ENCODE measurements at places on chromosomes 3 and 15. TPM values are rescaled to one million over a fixed set of nuclear protein-coding genes. Genes with fewer than 3 reads are reported as not detected.

- DNase-seq = no peak
These were observed 60.5 kb downstream of the VGLL4 start for GRCh38 chr3:11583235-11583634.

ARGFX gene
- not detected for total RNA-seq

DNA sequence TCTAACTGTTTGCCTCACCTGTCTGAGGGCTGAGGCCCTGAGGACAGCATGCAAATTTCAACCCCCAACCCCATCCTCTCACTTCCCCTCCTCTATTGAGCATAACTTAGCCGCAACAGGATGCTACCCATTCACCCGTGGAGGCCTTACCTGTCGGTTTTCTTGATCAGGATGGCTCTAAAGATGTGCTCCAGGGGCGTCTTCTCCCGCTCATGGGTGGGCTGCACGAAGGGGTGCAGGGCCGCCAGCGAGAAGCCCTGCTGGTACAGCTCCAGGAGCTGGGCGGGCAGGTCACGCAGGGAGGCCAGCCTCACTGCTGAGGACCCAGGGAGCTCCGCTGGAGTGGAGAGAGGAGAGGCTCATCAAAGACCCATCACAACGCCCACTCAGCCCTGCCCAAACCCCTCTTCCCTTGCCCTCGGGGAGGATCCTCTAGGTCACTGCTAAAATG lies 79.8 kb downstream of the RFTN1 start:
- no peak for DNase-seq

PLA2G4F gene
- total RNA-seq = 3.2 TPM

- DNase-seq = no peak
These were observed 13.0 kb upstream of the ALDH1A3 start for GRCh38 chr15:100866386-100867330.

GRCh38 chr3:69079269-69080159 lies 651 bp downstream of the UBA3 start:
- no peak for DNase-seq

- no peak for DNase-seq
These were observed 11.7 kb downstream of the EBLN2 start for GRCh38 chr3:73073091-73073707.

GRCh38 chr15:85097250-85097649 lies 115.6 kb downstream of the PDE8A start:
- DNase-seq = no peak

GOLGA8G gene
- total RNA-seq = not detected

RBPMS2 gene
- 19.7 TPM for total RNA-seq

GRCh38 chr15:56815247-56815646 lies 81.9 kb upstream of the ZNF280D start:
- DNase-seq = no peak

ITIH1 gene
- 8.0 TPM for total RNA-seq

GRCh38 chr3:194806991-194807630 lies 121.4 kb downstream of the FAM43A start:
- DNase-seq = no peak

HTR3E gene
- not detected for total RNA-seq

DNA sequence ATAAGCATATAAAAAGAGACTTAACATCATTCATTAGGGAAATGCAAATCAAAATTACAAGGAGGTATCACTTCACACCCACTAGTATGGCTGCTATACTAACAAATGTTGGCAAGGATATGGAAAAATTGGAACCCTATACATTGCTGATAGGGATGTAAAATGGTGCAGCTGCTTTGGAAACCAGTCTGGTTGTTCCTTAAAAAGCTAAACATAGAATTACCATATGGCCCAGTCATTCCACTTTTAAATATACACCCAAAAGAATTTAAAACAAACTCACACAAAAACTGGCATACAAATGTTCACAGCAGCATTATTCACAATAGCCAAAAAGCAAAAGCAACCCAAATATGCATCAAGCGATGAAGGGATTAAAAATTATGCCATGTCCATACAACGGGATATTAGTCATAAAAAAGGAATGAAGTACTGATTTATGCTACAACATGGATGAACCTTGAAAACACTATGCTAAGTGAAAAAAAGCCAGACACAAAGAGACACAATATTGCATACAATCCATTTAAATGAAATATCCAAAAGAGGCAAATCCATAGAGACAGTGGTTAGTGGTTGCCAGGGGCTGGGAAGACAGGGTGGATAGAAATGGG lies 118.3 kb downstream of the OSBPL10 start:
- no peak for DNase-seq

PCOLCE2 gene
- 1.0 TPM for total RNA-seq

DNA sequence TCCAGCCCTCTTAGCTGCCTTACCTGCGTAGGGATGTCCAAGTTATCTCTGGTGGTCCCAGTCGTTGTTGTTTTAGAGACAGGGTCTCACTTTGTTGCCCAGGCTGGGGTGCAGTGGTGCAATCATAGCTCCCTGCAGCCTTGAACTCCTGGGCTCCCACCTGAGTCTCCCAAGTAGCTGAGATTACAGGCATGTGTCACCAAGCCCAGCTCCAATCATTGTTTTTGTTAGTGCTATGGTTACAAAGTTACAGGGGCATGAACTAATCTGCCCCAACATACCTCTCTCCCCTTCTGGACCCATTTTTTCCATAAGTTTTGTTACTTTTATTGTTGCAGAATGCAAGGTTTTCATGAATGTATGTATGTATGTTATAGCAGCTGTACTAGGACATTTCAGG lies 54.7 kb downstream of the CTDSPL2 start:
- DNase-seq = no peak

CTXND1 gene
- total RNA-seq = 2.7 TPM

DNA sequence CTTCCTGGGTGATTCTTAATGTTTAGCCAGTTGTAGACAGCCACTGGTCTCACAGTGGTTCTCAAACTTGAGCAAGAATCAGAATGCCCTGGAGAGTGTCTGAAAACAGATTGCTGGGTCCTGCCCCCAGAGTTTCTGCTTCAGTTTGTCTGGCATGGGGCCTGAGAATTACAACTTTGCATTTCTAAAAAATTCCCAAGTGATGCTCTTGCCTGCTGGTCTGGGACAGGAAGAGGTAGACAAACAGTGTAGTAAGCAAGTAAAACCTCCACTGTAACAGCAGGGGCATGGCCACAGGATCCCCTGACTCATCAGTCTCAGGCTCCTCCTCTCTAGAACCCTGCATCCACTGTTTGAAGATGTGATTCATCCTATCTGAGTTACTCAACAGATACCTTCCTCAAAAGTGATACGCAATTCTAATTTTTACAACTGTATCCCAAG lies 36.5 kb downstream of the DZIP1L start:
- no peak for DNase-seq

GRCh38 chr15:49179433-49180190 lies 9.6 kb downstream of the GALK2 start:
- DNase-seq = no peak

- no peak for DNase-seq
These were observed 9.7 kb downstream of the GTF2E1 start for GRCh38 chr3:120752230-120752629.

DNA sequence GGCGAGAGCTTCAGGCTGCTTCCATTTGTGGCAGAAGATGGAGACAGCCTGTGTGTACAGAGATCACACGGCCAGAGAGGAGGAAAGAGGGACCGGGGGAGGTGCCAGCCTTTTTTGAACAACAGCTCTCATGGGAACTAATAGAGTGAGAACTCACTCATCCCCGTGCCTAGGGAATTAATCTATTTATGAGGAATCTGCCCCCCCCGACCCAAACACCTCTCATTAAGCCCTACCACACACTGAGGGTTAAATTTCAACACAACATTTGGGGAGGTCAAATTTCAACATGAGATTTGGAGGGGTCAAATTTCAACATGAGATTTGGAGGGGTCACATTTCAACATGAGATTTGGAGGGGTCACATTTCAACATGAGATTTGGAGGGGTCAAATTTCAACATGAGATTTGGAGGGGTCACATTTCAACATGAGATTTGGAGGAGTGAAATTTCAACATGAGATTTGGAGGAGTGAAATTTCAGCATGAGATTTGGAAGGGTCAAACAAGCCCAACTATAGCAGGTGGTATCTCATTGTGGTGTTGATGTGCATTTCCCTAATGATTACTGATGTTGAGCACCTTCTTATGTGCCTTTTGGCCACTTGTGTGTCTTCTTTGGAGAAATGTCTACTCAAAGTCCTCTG lies 20.6 kb upstream of the RFTN1 start:
- DNase-seq = no peak

GOLGA6L7 gene
- not detected for total RNA-seq

DNA sequence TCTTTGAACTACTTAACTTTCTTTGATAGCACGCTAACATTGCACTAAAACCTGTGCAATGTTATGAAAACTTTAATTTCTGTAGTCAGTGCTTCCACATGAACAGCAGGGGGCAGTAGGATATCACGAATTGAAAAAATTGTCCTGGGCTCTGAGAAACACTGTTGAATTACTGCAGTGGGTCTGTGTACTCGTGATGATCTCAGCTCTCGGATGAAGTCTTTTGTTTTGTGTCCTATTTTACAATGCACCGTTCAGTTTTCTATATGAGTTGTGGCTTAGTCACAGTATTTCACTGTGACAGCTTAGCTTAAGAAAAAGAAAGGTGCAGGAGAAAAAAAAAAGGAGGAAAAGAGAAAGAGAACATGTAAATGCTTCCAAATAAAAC lies 141.3 kb upstream of the CCDC54 start:
- no peak for DNase-seq

- DNase-seq = no peak
These were observed 5.0 kb downstream of the THBS1 start for GRCh38 chr15:39585871-39586301.

NAALADL2 gene
- total RNA-seq = 5.8 TPM

DNA sequence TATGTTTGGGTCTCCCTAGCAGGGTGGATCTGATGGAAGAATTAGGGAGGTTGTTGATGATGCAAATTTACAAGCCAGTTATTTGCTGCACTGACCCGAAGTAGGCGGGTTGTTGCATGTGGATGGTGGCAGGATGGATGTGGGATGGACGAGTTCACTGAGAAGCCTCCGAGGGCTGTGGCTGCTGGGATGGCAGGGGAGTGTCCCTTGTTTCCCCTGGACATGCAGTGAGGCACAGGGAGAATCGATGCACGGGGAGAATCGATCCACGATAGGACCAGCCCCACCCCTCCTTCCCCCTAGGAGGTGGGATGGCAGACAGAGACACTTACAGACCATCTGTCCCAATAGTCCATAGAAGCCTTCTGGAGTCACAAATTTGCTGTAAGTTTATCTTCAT lies 31.0 kb upstream of the KLF13 start:
- peak; percentile 37 for DNase-seq

DNA sequence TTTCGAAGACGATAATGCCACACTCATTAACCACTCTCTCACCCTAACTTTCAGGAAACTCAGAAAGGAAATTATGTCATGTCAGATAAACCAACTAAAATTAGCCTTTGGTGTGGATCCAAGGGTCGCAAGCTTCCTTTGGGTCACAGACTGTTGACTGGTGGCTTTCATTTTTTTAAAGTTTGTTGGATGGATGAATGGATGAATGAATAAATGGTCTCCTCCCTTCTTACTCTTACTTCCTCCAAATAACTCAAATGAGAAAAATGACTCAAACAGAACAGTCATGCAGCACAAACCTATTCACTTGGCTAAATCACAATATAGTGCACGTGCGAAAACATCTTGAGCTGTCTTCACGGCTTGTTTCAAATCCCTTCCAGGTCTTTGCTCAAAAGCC lies 82.9 kb upstream of the HACD2 start:
- no peak for DNase-seq

SLC24A1 gene
- total RNA-seq = 15.8 TPM

GRCh38 chr15:96180087-96180748 lies 150.3 kb upstream of the NR2F2 start:
- no peak for DNase-seq

PLSCR2 gene
- not detected for total RNA-seq

GRCh38 chr15:45021348-45021747 lies 1.6 kb upstream of the SORD start:
- DNase-seq = no peak

FAH gene
- total RNA-seq = 24.6 TPM

DNA sequence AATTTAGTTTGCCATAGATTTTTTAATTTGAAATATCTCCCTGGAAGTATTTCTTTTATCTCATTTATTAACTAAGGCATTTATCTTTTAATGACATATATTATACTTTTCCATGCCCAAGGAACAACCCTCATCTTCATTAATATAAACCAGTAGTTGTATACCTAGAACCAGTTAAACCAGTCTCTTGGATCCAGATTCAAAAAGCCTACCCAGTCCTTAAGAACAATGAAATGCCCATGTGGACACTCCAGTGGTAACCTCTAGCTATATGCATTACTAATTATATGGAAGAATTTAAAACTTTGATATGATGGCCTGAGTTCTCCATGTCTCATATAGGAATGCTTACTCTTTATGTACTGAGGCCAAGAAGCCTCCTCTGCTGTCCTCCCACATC lies 4.8 kb downstream of the SIDT1 start:
- DNase-seq = no peak

TEX55 gene
- not detected for total RNA-seq

DNA sequence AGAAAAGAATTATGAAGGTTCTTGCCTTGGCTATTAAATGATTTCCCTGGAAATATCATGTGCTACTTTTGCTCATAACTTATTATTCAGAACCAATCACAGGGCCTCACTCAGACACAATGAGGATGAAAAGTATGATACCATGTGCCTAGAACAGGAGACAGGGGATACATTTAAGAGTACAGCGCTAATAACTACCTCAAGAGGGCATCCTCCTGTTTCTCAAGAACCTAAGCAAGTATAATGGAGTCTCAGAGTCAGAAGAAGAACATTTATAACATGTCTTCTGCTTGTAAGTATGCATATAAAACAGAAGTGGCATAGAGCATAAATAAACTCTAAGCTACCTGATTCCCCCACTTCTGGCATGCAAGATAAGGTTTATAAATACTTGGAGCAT lies 125.4 kb upstream of the MME start:
- DNase-seq = no peak

GAP43 gene
- 4.2 TPM for total RNA-seq

RETNLB gene
- 1.1 TPM for total RNA-seq

VGLL3 gene
- total RNA-seq = 25.3 TPM

- no peak for DNase-seq
These were observed 42.8 kb downstream of the SEMA3G start for GRCh38 chr3:52402101-52402521.

CSPG5 gene
- 2.1 TPM for total RNA-seq

SEMA3B gene
- 34.8 TPM for total RNA-seq

SCAANT1 gene
- total RNA-seq = not detected

- DNase-seq = no peak
These were observed 28.1 kb downstream of the NKIRAS1 start for GRCh38 chr3:23888617-23889228.

DNA sequence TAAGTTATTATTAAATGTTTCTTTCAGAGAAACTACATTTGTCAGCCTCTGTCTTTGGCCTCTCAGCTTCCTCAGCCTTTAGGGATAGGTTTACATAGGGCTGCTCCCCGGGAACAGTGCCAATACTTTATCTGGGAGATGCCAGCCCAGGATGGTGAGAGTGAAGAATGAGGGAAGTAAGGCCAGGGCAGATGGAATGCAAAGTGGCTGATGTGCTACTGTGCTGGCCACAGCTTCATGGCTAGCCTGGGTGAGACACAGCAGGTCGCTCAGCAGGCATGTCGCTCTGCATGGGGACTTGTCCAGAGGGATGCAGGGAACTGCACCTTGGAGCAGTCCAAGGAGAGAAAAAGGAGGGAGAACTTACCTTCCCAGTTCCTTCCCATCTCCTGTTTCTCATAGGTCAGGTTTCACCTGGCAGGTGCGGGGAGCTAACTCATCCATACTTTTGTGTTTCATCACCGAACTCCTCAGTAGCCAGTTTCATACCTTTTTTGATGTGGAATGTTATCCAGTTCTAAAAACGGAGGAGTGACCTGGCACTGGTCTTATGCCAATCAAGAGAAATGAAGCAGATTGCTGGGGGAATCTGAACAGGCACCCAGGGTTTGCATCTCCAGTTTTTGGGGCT lies 30.9 kb upstream of the C15orf39 start:
- DNase-seq = no peak

GRCh38 chr3:157718800-157719199 lies 215.6 kb upstream of the VEPH1 start:
- DNase-seq = no peak

Data from type B pancreatic cell (in vitro differentiated cells).